Astrocyte (in vitro differentiated cells and primary cell): ENCODE measurements at places on chromosomes 6 and 20. TPM values are rescaled to one million over a fixed set of nuclear protein-coding genes. Genes with fewer than 3 reads are reported as not detected.

The TP53TG5 gene
- total RNA-seq, result not detected in 2 replicates

DNA sequence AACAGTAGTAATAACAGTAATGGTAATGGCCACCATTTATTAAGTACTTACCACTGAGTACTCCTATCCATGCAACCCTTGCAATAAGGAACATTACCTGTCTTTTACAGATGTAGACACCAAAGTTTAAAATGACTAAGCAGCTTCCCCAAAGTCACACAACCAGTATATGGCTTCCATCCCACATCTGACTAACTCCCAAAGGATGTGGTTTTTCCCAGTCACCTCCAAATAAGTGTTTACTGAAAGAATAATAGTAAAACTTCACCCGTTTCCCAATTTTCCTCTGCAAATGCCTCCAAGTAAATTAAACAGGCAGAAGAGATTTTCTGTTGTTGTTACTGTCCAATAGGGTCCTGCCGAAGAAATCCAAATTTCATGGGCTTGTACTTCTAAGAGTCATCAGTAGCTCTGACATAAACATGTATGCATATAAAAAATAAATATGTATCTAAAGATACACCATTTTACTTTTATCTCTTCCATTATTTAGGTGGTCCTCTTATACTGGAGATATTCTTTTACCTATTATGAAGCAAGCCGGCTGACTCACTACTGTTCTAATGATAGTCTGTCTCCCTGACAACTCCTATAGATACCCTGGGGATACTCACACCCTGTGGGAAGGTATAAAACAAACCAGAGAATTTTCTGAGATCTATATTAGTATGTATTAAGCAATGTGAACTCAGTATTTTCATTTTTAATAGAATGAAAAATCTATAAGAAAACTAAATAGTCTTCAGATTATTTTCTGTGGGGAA lies 77.9 kb upstream of the ID4 start:
- H3K27ac ChIP-seq, result peak overlapping the region; percentile 56
- DNase-seq, result peak; percentile 90
- H3K27me3 ChIP-seq, result no peaks in the 10 kb centered on the region
- H3K4me3 ChIP-seq, result no peak overlapping the region
- H3K4me1 ChIP-seq, result peaks cover 11% of the 10 kb centered on the region

The GPR6 gene
- total RNA-seq, result not detected in 2 replicates

DNA sequence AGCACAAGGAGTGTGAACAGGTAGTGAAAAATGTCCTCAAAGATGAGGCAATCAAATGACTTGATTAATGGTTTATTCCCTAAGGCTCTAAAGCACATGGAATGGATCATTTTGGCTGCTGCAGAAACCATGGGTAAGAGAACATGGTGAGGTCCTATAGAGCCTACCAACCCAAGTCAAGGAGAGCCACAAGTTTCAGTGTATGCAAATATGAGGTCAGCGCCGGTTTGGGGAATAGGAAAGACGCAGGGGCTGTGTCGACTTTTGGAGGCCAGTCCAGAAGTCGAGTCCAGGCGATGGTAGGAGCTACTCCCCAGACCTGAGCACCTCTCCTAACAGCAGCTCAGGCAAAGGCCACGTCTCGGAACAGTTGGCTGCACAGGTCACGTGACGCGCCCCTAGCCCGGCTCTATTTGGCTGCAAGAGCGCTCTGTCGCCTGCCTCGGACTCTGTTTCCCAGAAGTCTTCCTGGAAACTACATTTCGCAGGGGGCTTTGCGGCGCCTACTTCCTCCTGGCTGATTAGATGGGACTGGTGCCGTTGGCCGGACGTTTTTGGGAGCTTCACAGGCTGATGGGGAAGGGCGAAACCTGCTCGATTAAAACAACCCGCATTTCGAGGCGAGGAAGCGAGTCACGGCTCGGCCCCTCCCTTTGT lies 74.4 kb upstream of the CHD6 start:
- peaks cover 5% of the 10 kb centered on the region for H3K27me3 ChIP-seq
- no peak overlapping the region for H3K27ac ChIP-seq
- peak; percentile 24 for DNase-seq
- H3K4me3 ChIP-seq, result peak overlapping the region; percentile 74
- peaks cover 10% of the 10 kb centered on the region for H3K4me1 ChIP-seq
- H3K36me3 ChIP-seq, result no peaks in the 10 kb centered on the region

GRCh38 chr6:42090819-42091717 lies 40.7 kb downstream of the TAF8 start:
- H3K27ac ChIP-seq, result no peak overlapping the region
- DNase-seq, result no peak
- H3K36me3 ChIP-seq, result no peaks in the 10 kb centered on the region
- peaks cover 5% of the 10 kb centered on the region for H3K4me1 ChIP-seq

DNA sequence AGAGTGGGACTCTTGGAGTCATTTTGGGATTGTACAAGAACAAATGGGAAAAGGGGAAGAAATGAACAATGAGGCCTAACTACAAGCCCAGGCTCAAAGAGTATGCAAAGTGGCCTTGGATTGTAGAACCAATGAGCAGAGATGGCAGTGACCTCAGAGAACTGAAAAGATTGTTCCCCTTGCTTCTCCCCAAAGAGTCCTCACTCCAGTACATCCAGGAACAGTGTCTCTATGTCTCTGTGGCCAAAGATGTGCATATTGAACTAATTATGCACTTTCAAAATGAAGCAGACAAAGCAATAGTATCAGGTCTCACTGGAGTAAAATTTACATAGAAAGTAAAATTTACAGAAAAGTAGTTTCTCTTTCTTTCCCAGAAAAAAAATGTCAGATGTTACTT lies 81.0 kb downstream of the SMLR1 start:
- H3K27me3 ChIP-seq, result no peaks in the 10 kb centered on the region
- H3K4me1 ChIP-seq, result peaks cover 17% of the 10 kb centered on the region
- H3K4me3 ChIP-seq, result no peak overlapping the region
- H3K27ac ChIP-seq, result no peak overlapping the region
- H3K36me3 ChIP-seq, result no peaks in the 10 kb centered on the region

The CGA gene
- total RNA-seq, result 1.5 and 2.0 TPM in 2 replicates

GRCh38 chr6:42547407-42548329 lies 16.2 kb upstream of the UBR2 start:
- DNase-seq, result peak; percentile 65
- H3K4me3 ChIP-seq, result peak overlapping the region; percentile 60
- peak overlapping the region; percentile 20 for H3K27ac ChIP-seq
- H3K36me3 ChIP-seq, result no peaks in the 10 kb centered on the region
- H3K4me1 ChIP-seq, result peaks cover 10% of the 10 kb centered on the region

DNA sequence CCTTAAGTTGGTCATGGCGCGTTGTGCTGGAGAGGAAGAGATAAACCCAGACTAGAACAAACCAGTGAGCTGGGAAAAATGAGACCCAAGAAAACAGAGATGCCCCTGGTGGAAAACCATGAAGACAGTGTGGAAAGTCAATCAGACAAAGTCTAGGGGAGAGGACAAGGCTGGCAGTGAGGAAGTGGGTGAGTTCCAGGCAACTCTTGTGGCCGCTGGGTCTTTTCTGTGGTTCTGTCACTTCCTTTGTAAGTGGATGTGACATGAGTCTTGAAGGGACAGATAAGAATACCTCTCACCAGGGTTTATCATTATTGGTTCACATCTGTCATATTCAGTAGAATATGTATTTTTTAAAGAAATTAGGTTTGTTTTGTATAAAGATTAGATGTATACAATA lies 738.4 kb downstream of the DHX35 start:
- H3K4me3 ChIP-seq, result no peak overlapping the region
- no peaks in the 10 kb centered on the region for H3K27me3 ChIP-seq
- no peaks in the 10 kb centered on the region for H3K36me3 ChIP-seq
- H3K4me1 ChIP-seq, result no peaks in the 10 kb centered on the region
- DNase-seq, result no peak

The FAM8A1 gene
- total RNA-seq, result 17.9 and 19.5 TPM in 2 replicates

- peaks cover 52% of the 10 kb centered on the region for H3K36me3 ChIP-seq
- no peaks in the 10 kb centered on the region for H3K27me3 ChIP-seq
- no peak overlapping the region for H3K27ac ChIP-seq
- DNase-seq, result no peak
- no peak overlapping the region for H3K4me3 ChIP-seq
- H3K4me1 ChIP-seq, result peaks cover 7% of the 10 kb centered on the region
Measured at GRCh38 chr6:41934278-41935192, 7.1 kb downstream of the CCND3 start.

The FAXC gene
- 7.4 and 9.9 TPM in 2 replicates for total RNA-seq

The NDUFAF5 gene
- total RNA-seq, result 27.3 and 31.6 TPM in 2 replicates

The TRIM40 gene
- total RNA-seq, result not detected in 2 replicates

GRCh38 chr20:1576641-1577040 lies 19.1 kb upstream of the SIRPD start:
- no peak overlapping the region for H3K4me3 ChIP-seq
- no peaks in the 10 kb centered on the region for H3K36me3 ChIP-seq
- no peak for DNase-seq

DNA sequence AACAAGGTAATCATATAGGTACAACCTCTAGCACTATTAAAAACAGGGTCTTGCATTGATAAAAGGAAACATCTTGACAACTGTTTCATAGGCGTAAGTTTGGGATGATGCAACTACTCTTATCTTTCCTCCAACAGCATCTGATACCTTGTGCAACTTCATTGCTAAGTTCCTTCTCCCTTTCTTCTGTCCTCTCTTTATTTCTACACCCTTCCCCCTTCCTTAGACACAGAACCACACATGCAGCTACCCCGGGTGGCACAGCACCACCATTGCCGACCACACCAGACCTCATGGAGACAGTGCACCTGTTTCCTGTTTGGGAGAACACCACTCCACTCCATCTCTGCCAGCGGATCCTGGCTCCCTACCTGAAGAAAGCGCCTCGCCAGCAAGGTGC lies 14.4 kb downstream of the MYB start:
- H3K27me3 ChIP-seq, result no peaks in the 10 kb centered on the region
- DNase-seq, result no peak
- H3K4me1 ChIP-seq, result no peaks in the 10 kb centered on the region
- no peak overlapping the region for H3K27ac ChIP-seq
- no peaks in the 10 kb centered on the region for H3K36me3 ChIP-seq

GRCh38 chr20:50348096-50348495 lies 157.5 kb downstream of the CEBPB start:
- H3K4me1 ChIP-seq, result peaks cover 9% of the 10 kb centered on the region
- H3K27ac ChIP-seq, result no peak overlapping the region
- no peak overlapping the region for H3K4me3 ChIP-seq

DNA sequence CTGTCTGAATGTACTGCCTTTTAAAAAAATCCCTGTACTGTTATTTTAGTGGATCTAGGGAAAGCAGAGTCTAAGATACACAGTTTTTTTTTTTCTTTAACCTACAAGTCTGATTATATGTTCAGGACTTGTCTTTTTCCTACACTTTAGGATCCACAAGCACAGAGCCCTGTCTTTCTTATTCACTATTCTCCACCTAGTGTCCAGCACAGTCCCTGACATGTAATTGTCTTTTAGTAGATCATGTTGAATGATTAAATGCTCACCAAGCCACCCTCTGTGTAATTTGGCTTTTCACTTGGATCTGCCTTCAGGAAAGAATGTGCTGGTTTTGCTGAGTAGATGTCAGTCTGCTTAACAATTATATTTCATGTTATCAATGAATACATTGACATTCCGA lies 35.8 kb upstream of the YWHAB start:
- H3K27ac ChIP-seq, result no peak overlapping the region
- no peaks in the 10 kb centered on the region for H3K4me1 ChIP-seq
- no peak for DNase-seq
- H3K36me3 ChIP-seq, result no peaks in the 10 kb centered on the region

- no peaks in the 10 kb centered on the region for H3K27me3 ChIP-seq
- no peak overlapping the region for H3K4me3 ChIP-seq
- H3K27ac ChIP-seq, result no peak overlapping the region
- DNase-seq, result peak; percentile 16
- no peaks in the 10 kb centered on the region for H3K4me1 ChIP-seq
- H3K36me3 ChIP-seq, result peaks cover 7% of the 10 kb centered on the region
Measured at GRCh38 chr6:15527838-15528617, 134.8 kb downstream of the DTNBP1 start.

- H3K4me3 ChIP-seq, result peak overlapping the region; percentile 74
- no peaks in the 10 kb centered on the region for H3K36me3 ChIP-seq
- H3K27ac ChIP-seq, result peak overlapping the region; percentile 89
- no peaks in the 10 kb centered on the region for H3K27me3 ChIP-seq
- DNase-seq, result peak; percentile 61
- H3K4me1 ChIP-seq, result peaks cover 51% of the 10 kb centered on the region
Measured at GRCh38 chr6:118708744-118709143, 57.4 kb upstream of the CEP85L start.

The MAP7 gene
- 2.8 and 3.3 TPM in 2 replicates for total RNA-seq

- no peaks in the 10 kb centered on the region for H3K36me3 ChIP-seq
- H3K4me3 ChIP-seq, result no peak overlapping the region
- H3K4me1 ChIP-seq, result no peaks in the 10 kb centered on the region
- H3K27me3 ChIP-seq, result no peaks in the 10 kb centered on the region
Measured at GRCh38 chr6:80508885-80509630, 402.6 kb downstream of the BCKDHB start.
